ENCODE measurements at places on chromosomes 5 and 9.
A peak's percentile ranks its signal among the peaks of the same experiment; 100 is the strongest.

GRCh38 chr5:167392240-167392639 is 899.2 kb upstream of the WWC1 start:
- no peak for DNase-seq

GRCh38 chr9:133581513-133582343 is 27.5 kb downstream of the FAM163B start:
- DNase-seq: no peak

GRCh38 chr9:124008694-124009530 is 2.7 kb upstream of the LHX2 start:
- DNase-seq: peak; percentile 23

- no peak for DNase-seq
Measured at GRCh38 chr5:167684251-167684650, 607.2 kb upstream of the WWC1 start.

GRCh38 chr9:31536471-31536870 is 848.0 kb upstream of the ACO1 start:
- DNase-seq: no peak

DNA sequence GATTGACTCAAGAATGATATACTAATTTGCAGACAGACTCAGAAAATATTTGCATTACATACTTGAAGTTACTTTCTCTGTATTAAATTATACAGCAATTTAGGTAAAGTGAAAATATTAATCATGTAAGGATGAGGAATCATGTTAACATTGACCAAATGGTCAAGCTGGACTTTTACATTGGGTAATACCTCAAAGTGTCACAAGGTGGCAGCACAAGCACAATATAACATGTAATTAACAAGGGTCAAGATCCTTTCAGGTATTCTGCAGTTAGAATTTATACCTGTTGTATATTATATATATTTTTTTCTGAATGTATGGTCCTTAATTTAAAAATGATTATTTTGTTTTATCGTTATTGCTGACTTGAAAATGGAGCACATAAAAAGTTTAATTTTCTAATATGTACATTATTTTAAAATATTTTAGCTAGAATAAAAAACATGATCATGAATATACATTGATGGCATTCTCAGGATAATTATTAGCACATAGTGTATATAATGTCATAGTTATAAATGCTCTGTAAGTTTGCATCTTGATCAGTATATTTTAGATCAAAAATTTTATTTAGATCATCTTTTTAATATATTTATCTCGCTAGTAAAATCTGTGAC is 8.6 kb downstream of the HAPLN1 start:
- DNase-seq: no peak

DNA sequence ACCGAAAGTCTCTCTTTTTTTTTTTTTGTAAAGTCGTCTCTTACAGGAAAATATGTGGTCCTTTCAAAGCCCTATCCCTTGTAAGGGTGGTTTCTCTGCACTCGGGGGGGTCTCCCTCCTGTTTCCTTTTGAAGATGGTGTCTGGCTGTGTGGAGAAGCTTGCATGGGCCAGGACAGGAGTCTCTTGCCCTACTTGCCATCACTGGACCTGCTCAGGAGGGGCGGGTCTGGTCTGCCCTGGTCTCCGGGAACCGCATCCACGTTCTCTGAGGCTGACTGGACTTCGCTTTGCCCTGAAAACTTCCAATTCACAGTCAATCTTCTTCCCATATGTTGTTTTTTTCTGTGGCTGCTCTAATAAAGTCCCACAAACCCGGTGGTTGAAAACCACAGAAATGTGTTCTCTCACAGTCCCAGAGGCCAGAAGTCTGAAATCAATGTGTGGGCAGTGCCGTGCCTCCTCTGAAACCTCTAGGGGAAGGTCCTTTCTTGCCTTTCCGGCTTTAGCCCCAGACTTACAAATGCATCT is 92.9 kb upstream of the IER5L start:
- no peak for DNase-seq

DNA sequence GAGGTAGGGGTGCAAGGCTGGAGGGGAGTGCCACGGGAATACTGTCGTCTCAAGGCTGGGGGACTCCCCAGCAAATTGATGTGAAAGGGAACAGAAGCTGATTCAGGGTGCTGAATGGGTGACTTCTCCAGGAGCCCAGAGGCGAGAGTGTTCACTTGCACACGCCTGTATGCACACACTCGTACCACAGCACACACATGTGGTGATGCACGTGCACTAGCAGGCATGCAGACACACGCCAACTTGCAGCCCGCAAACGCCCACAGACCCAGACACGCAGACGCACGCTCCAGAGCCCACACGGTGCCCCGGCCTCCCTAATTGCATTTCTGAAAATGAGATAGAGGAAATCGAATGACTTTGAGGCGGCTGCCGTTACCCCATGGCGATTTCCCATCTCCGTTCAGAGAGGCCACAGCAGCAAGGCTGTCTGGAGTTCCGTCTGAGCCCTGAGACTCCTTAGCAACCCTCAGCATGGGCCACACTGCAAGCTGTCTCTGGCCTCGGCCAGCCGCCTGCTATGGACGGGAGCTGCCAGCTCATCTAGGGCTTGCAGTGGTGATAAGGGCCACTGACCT is 9.1 kb upstream of the ADAMTS2 start:
- DNase-seq: no peak

DNA sequence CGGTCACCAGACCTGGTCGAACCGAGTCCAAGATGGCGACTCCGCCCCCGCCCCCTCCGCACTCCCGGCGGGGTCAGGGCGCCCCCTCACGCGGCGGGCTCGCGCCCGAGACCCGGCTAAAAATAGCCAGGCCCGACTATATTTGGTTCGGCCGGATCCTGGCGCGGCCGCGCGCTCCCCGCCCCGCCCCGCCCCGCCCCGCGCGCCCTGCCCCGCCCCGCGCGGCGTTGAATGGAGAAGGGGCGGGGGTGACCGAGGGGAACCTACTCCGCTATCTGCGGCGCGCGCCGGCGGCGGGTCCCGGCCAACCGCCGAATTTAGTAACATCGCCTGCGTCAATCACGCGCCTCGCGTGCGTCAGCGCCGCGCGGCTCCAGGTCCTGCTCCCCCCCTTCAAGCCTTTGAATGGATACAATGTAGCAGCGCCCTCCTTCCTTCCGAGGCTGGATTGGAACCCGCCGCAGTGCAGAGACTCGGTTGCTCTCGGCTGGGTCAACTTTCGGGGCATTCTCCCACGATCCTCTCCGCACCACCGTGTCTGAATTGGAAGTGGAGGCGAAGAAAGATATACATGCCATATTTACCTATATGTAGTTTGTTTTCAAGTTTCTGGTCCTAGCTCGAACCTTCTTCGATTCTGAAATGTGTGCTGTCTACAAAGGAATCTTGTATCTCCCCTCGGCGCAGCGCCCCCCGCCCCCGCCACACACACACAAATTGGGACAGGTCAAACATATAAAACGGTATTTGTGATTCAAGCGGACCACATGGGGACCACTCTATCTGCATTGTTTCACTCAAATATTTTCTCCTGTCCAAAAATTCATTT is 1.6 kb upstream of the NR4A3 start:
- peak; percentile 95 for DNase-seq

GRCh38 chr9:130805510-130806326 is 29.3 kb upstream of the ABL1 start:
- DNase-seq: no peak

- DNase-seq: no peak
Measured at GRCh38 chr5:145483212-145483611, 351.9 kb downstream of the PRELID2 start.

GRCh38 chr5:52799358-52799982 is 11.8 kb downstream of the ITGA1 start:
- no peak for DNase-seq

DNA sequence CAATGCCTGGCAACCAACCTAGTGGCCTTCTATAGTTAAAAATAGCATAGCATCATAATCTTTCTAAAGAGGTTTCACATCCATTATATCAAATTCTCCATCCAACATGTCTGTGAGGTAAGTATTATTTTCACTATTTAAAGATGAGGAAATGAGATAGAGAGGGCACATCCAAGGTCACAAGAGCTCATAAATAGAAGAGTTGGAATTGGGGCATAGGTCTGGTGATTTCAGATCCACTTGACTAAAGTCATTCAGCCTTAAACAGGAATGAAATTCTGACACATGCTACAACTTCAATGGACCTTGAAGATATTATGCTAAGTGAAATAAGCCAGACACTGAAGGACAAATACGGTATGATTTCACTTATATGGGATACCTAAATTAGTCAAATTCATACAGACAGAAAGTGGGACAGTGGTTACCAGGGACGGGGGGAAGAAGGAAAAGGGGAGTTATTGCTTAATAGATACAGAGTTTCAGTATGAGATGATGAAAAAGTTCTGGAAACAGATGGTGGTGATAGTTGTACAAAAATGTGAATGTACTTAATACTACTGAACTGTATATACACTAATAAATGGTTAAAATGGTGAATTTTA is 259.6 kb upstream of the NR4A3 start:
- no peak for DNase-seq
